Esophagus squamous epithelium (tissue), 5 donors: ENCODE measurements at places on chromosomes 3 and 15. TPM values are rescaled to one million over a fixed set of nuclear protein-coding genes. Genes with fewer than 3 reads are reported as not detected.

The OXNAD1 gene
- 16.6 TPM for total RNA-seq

The ATP13A3 gene
- total RNA-seq: 55.6 TPM

The SHC4 gene
- 0.18 TPM for total RNA-seq

The WDR93 gene
- total RNA-seq: not detected

The LRTM1 gene
- total RNA-seq: not detected

The HRH1 gene
- 8.8 TPM for total RNA-seq

The CTXN2 gene
- not detected for total RNA-seq

The ALPK3 gene
- total RNA-seq: 1.8 TPM

The FOXB1 gene
- not detected for total RNA-seq

The C3orf62 gene
- total RNA-seq: 3.3 TPM

The GOLIM4 gene
- total RNA-seq: 29.6 TPM

The TMEM212 gene
- total RNA-seq: not detected

The AP2M1 gene
- 207 TPM for total RNA-seq

The FEZF2 gene
- total RNA-seq: not detected

The DVL3 gene
- 35.1 TPM for total RNA-seq

The FMN1 gene
- 9.3 TPM for total RNA-seq

The CHRFAM7A gene
- 1.8 TPM for total RNA-seq

The RBPMS2 gene
- 1.3 TPM for total RNA-seq

The SLC28A1 gene
- not detected for total RNA-seq

The C3orf85 gene
- total RNA-seq: not detected

The EPHB3 gene
- total RNA-seq: 21.2 TPM

The INSYN1 gene
- total RNA-seq: 20.9 TPM

The PPP1R14D gene
- total RNA-seq: not detected

The MCF2L2 gene
- total RNA-seq: 1.4 TPM

The FBXL2 gene
- 4.0 TPM for total RNA-seq

The PGBD4 gene
- total RNA-seq: 0.70 TPM

The BOC gene
- total RNA-seq: 75.7 TPM

The ESYT3 gene
- 2.9 TPM for total RNA-seq

The GCSAM gene
- 0.57 TPM for total RNA-seq

The DNAJA4 gene
- 20.8 TPM for total RNA-seq

The LTF gene
- 1.9 TPM for total RNA-seq

The CDAN1 gene
- 8.8 TPM for total RNA-seq

The CLDN18 gene
- not detected for total RNA-seq

The LSAMP gene
- total RNA-seq: 2.3 TPM

The CMTM8 gene
- 3.9 TPM for total RNA-seq

The IL12A gene
- 27.0 TPM for total RNA-seq

The THOC7 gene
- total RNA-seq: 86.9 TPM

The HGD gene
- total RNA-seq: not detected

The SLC15A2 gene
- 4.7 TPM for total RNA-seq

The LRRC34 gene
- 1.3 TPM for total RNA-seq

The UBAP1L gene
- 2.3 TPM for total RNA-seq

The RHO gene
- not detected for total RNA-seq

The ZPLD1 gene
- not detected for total RNA-seq

The DPPA2 gene
- total RNA-seq: not detected

The COMMD2 gene
- total RNA-seq: 11.1 TPM

The CYP8B1 gene
- total RNA-seq: not detected
